ENCODE measurements at places on chromosomes 13 and 19.

DNA sequence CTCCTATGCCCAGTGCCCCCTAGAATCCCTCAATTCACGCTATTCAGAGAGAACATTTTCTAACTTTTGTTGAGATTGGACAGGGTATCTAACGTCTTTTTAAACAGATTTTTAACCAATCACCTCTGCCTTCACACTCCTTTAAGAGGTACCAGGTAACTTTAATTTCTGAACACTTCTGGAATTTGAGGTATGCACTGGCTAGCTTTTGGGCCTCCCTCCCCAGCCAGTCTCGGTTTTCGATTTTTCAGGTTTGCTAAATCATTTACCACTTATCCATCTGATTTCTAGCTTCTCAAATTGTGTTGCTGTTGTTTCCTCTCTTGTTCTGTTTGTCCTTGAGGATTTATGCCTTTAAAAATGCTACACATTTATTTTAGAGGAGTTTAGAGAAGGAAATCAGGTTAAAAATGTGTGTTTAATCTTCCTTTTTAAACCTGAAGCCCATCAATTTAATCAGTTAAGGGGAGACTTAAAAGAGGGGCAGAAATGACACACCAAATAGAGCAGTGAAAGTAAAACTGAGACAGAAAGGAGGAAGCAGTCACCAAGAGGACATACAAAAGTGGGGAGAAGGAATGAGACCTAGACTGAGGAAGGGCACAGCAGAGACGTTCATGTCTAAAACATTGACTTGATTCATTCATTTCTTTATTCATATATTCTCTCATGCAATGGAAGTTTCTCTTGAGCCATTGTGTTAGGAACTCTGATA, 139.6 kb upstream of the HTR2A start:
- no peak for DNase-seq

DNA sequence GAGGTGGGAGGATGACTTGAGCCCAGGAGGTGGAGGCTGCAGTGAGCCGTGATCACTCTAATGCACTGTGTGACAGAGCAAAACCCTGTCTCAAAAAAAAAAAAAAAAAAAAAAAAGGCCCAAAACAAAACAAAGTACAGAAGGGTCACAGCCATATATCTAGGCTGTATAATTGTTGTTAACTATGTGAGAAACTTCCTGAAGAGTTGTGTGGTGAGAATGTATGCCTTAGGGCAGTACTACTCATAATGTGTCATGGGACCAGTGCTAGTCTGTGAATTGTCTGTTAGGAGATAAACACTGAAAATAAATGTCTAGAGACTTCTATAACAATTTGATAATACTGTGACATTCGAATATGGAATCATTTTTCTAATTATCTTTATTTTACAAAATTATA, 43.1 kb downstream of the PAN3 start:
- no peak for DNase-seq

DNA sequence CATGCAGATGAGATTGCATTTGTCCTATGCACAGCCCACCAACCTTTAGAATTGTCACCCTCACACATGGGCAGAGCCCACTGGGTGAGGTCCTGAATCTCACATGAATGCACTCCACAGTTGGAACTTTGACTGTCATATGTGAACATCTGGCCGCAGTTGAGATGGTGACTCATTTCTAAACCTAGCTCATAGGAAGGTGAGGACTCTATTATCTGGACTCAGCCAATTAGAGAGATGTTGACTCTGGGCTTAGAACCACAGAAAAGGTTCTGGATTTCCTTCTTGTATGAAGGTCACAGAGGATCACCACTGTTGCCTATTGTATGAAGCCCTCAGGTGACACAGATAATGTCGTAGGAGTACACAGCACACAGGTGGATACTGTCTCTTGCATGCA, 25.6 kb upstream of the ZNF681 start:
- DNase-seq, result no peak

DNA sequence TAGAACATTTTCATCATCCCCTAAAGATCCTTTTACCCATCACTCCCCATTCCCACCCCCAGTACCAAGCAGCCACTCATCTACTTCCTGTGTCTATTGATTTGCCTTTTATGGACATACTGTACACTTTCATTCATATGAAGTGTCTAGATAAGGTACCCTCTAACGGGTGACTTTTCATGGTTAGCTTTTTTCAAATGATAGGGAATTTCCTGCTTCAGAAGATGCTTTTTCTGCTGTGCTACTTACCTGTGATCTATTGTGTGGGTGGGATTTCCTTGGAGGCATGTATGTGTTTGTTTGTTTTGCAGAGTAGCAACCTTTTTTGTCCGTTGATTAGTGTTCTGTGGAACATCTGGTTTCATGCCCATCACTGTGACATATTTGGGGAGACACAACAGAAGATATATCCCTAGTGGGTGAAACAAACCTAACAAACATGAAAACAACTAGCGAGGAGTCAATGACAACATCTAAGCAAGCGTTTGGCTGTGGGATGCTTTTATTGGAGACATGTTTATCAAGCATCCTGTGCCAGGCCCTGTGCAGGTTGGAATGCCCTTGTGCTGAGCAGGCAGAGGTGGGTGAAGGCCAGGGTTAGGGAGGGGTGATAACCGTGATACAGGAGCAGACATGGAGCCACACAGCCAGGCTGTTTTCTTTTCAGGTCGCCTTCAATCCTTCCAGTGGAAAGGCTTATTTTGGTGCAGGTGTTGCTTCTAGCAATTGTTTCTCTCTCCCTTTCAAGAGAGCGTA, 17.6 kb downstream of the SPINT2 start:
- DNase-seq, result no peak

DNA sequence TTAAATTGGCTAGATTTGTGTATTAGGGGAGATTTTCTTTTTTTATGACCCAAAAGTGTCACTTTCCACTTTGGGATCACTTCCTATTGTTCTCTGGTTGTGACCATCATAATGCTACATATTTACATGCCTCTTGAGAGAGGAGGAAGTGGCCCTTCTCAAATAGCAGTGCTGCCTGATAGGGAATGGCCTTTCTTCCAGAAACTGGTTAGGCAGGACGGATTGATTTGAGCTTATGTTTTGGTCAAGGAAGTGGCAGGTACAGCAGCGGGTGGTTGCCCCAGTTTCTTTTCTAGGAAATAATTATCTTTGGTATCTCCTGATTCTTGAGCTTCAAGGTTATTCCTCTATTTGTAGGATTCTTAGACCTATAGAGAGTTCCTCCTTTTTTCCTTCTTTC, 21.9 kb upstream of the WTIP start:
- no peak for DNase-seq

GRCh38 chr19:58311345-58311865, 6.2 kb downstream of the ERVK3-1 start:
- DNase-seq, result no peak

- DNase-seq, result no peak
Measured at GRCh38 chr13:39483326-39483725, 119.7 kb downstream of the LHFPL6 start.

- no peak for DNase-seq
Measured at GRCh38 chr13:59305896-59306295, 857.8 kb downstream of the DIAPH3 start.

GRCh38 chr19:42199440-42200115, 17.9 kb downstream of the DEDD2 start:
- no peak for DNase-seq

DNA sequence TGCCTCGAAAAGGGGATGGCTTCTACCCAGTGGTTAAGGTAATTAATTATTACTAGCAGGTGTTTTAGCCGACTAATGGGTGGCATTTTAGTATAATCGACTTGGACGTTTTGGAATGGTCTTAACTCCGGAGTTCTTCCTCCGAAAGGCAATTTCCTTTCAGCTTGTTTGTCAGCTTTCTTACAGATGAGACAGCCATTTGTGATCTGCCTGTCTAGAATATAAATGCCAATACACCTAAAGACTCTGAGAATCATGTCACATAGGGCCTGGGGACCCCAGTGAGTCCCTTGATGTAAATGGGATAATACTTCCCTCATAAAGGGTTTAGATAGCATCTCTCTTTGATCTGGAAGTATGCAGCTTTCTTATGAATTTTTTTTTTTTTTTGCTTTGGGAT, 41.9 kb upstream of the PSG9 start:
- DNase-seq, result no peak

DNA sequence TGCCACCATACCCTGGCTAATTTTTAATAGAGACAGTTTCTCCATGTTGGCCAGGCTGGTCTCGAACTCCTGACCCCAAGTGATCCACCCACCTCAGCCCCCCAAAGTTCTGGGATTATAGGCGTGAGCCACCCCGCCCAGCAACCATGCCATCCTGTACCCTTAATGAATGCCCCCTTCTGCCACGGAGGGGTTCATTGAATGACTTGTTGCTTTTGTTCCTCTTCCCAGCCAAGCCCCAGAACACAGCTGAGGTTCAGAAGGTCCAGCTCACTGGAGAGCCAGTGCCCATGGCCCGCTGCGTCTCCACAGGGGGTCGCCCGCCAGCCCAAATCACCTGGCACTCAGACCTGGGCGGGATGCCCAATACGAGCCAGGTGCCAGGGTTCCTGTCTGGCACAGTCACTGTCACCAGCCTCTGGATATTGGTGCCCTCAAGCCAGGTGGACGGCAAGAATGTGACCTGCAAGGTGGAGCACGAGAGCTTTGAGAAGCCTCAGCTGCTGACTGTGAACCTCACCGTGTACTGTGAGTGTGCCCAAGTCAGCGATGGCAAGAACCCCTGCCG, 6.0 kb downstream of the PVR start:
- DNase-seq, result no peak

DNA sequence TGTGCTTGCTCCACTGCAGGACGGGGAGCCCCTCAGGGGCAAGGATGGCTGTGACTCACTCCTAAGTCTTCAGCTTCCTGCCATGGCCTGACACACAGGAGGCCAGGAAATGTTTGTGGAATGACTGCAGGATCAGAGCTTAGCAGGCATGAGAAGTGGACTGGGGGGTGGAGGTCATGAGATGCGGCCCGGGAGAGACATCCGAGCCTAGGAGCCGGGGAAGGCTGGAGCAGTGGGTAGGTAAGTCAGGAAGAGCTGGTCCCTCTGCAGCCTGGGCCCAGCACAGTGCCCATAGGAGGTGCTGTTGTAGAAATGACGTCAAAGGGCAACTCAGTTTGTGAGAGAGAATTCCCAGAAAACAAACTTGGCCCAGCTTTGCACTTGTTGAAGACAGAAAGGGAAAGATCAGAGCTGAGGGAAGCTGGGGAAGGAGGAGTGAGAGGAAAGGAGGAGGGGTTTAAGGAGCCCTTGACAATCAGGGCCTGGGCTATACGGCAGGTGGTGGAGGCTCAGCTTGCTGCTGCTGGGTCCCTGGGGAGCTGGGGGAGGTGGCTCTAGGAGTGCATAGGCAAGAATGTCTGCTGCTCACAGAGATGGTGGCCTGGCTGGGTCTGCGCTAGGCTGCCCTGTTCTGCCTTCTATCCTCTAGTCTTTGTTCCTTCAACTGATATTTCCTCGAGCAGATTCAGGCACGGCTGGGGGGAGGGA, 18.5 kb downstream of the POU2F2 start:
- DNase-seq, result no peak

GRCh38 chr13:21849323-21849722, 178.4 kb downstream of the FGF9 start:
- no peak for DNase-seq

GRCh38 chr13:106916329-106916976, 348.5 kb upstream of the ARGLU1 start:
- DNase-seq, result no peak

DNA sequence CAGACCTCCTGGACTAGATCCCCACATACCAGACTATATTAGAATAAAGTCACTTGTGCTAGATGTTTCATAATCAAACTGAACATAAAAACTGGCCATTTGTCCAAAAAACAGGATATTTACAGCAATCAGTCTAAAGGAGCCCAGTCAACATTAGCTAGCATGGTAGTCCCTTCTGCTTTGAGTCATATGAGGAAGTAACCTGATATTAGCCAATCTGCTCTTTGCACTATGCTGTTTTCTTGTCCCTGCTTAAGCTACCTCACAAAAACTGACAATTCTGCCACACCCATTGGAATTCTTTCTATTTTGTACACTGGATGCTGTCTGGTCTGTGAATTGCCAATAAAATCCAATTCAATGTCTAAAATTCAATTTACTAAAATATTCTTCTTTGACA, 1824.2 kb downstream of the OLFM4 start:
- no peak for DNase-seq

DNA sequence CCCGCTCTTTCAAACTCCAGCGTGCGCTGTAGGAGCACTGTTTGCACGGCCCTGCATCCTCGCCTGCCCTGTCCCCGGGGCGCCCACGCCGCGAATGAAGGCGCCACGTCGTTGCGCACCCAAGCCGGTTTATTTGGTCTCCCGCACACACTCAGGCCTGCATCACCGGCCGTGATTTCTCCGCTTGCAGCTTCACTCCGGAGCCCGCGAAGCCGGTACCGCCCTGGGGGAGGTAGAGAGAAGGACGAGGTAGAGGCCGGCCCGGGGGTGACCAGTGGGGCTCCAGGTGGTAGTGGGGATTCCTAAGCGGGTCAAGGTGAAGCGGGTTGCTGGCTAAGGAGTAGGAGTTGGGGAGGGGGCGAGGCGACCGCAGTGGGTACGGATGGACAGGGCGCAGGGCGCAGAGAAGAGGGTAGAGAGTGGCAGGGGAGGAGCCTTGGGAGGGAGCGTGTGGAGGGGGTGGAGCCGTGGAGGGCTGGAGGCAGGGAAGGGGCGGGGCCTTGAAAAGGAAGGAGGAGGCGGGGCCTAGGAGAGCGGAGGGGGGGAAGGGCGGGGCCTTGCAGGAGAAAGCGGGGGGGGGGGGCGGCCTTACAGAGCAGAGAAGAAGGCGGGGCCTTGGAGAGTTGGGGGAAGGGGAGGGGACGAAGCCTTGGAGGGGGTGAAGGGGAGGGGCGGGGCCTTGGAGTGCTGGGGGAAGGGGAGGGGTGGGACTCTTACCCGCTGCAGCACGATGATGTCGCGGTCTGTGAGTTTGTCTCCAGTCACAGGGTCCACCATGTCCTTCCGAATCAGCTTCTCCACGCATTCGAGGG, 24.6 kb downstream of the NOSIP start:
- DNase-seq, result no peak

- no peak for DNase-seq
Measured at GRCh38 chr13:100179276-100179675, 90.4 kb downstream of the PCCA start.

DNA sequence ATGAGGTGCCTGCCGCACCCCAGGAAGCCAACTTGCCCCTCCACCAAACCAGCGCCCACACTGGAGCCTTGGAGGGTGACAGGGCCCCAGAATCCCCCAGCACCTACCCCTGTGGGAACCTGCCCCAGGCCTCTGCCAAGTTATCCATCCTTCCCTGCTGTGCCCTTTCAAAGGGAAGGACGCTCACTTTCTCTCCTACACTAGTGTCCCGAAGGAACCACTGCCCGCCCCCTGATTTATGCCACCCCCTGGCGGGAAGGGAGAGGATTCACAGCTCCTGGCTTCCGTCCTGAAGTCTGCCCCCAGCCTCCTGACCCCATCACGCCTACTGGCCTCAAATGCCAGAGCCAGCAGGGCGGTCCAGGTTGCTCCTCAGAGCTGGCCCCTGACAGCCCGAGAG, 1.4 kb downstream of the EVI5L start:
- DNase-seq, result no peak

DNA sequence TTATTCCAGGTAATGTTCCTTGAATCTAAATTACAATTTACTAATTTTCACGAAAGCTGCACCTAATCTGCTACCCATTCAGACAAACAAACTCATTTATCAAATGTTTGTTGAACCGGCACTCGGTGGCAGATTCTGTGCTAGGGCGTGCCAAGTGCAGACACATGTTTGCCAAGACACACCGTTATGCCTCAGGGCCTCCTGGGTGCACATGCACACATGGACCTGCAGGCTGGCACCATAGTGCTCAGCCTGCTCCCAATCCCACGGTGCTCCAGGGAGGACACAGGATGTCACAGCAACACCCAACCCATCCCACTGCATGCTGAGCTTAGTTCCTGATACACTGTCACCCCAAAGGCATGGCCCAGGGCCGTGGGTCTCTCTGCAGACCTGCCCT, 7.7 kb downstream of the SCGB2B2 start:
- no peak for DNase-seq

- DNase-seq, result no peak
Measured at GRCh38 chr19:55855160-55855559, 18.8 kb downstream of the NLRP4 start.

All from vagina (tissue), 2 donors.